Karpas-422 (cell line): ENCODE measurements at places on chromosomes 16 and 17.

- peak; percentile 55 for DNase-seq
These were observed 64.1 kb upstream of the CACNG4 start for GRCh38 chr17:66900126-66901010.

DNA sequence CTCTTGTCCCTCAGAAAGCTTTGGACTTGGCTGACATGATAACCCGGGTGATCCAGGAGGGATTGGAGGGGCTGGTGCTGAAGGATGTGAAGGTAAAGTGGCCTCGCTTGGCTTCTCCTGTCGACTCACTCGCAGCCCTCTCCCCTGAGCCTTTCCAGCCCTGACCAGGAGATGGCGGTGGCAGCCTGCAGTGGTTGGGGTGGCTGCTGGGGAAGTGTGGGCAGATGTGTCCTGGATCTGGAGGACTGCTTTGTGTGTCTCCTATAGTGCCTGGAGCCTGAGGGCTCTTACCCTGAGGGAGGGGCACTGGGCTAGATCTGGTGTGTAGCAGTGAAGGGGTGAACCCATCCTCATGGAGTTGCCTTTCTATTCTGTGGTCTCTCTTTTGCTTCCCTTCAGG is 17.9 kb downstream of the LIG3 start:
- DNase-seq: peak; percentile 86

GRCh38 chr17:3956327-3956957 is 7.8 kb downstream of the ATP2A3 start:
- DNase-seq: peak; percentile 86

GRCh38 chr17:62687997-62688396 is 60.5 kb downstream of the MRC2 start:
- DNase-seq: no peak

DNA sequence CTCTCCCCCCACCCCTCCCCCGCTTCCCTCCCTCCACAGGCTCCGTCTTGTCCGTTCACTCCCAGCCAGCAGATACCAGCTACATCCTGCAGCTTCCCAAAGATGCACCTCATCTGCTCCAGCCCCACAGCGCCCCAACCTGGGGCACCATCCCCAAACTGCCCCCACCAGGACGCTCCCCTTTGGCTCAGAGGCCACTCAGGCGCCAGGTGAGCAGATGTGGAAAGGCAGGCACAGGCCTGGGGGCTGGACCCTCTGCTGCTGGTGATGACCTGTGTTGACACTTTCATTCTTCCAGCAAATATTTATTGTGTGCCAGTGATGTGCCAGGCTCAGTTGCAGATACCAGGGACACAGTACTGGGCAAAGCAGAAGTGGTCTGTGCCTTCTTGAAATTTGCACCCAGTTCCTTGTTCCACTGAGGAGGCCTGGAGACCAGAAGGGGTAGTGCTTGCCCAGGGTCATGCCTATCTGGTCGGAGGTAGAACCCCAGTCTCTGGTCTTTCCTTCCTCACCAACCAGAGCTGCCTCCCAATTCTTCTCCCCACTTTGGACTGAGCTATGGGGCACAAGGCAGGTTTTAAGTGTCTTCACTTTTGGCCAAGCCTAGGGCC is 10.3 kb upstream of the ABCC3 start:
- DNase-seq: no peak

DNA sequence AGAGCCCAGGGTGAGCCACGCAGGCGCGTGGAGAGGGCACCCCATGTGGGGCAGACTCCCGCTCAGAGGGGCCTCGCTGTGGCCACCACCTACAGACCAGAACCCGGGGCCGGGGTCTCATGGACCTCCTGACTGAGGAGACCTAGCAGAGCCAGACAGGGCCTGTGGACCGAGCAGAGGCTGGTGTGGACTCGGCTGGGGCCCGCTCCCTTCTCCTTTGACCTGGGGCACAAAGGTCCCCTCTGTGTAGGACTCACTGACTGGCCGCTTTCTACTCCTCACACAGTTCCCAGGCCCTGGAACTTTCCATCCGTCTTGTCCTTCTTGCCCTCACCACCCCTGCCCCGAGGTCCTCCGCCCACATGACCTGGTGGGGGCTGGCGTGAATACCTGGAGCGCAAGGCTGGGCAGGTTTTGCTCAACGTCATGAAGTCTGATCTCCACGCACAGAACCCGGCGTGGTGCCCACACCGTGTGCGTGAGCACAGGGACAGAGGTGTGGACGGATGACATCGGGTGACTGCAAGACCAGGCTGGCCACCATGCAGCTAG is 44.7 kb upstream of the ACSF3 start:
- DNase-seq: no peak

- DNase-seq: peak; percentile 54
These were observed 28.8 kb downstream of the UNC13D start for GRCh38 chr17:75815399-75815798.

- no peak for DNase-seq
These were observed 120.6 kb downstream of the COPRS start for GRCh38 chr17:31738488-31738887.

- DNase-seq: peak; percentile 77
These were observed 18.8 kb downstream of the XPO6 start for GRCh38 chr16:28192806-28193529.

- DNase-seq: no peak
These were observed 16.7 kb upstream of the BAIAP2 start for GRCh38 chr17:81018044-81018802.

- no peak for DNase-seq
These were observed 50.9 kb upstream of the CDC42EP4 start for GRCh38 chr17:73362697-73363096.

- no peak for DNase-seq
These were observed 298.8 kb upstream of the MAF start for GRCh38 chr16:79899316-79899715.

GRCh38 chr16:87922250-87922871 is 14.0 kb downstream of the CA5A start:
- no peak for DNase-seq

- no peak for DNase-seq
These were observed 3.2 kb upstream of the SNN start for GRCh38 chr16:11665071-11665491.

GRCh38 chr17:5097101-5097834 is 14.4 kb downstream of the ZNF232 start:
- no peak for DNase-seq

- peak; percentile 55 for DNase-seq
These were observed 1.0 kb upstream of the YPEL3 start for GRCh38 chr16:30096862-30097563.

DNA sequence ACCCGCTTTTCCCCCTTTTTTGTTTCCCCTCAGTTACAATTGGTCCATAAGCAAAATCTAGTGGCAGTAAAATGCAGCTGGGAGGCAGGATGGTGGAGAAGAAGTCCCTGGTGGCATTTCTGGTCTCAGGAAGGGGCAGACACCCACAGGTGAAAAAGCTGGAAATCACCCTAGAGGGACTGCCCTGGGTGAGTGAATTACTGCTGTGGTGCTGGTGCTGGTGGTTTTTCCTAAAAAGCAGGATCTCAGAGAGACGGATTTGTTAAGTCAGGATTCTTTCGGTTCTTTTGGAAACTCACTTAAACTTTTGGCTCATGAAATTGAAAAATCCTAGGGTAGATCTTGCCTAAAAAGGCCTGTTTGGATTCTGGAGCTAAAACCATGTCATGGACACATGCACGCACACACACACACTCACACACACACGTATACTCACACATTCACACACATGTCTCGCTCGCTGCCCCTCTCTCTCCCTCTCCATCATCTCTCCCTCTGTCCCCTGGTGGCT is 65.8 kb downstream of the NKD1 start:
- no peak for DNase-seq

DNA sequence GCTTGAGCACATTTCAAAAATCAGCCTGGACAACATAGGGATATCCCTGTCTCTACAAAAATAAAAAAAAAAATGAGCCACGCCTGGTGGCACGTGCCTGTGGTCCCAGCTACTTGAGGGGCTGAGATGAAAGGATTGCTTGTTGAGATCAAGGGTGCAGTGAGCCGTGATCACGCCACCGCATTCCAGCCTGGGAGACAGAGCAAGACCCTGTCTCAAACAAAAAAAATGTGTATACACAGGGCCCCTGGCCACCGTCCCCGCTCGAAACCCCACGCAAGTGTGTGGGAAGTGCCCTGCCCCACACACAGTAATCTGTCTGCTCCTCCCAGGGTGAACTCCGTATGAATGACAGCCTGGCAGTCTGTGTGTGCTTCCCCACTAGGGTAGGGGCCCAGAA is 93.0 kb upstream of the RPL38 start:
- DNase-seq: no peak

DNA sequence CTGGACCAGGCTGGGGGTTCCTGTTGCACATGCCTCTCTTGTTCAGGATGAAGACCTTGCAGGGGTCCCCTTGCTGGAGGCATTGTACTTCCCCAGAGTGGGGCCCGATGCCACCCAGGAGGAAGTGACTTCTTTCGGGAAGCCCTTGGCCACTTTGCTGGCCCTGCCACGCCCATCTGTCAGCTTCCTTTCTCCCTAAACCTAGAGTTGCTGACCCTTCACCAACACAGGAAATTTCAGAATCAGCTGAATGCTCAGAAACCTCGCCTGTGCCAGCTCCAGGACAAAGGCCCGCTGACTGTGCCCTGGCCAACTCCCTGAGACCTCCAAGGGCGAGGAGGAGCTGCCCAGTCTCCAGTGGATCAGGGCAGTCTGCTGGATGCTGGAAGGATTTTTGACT is 26.7 kb downstream of the WNT9B start:
- no peak for DNase-seq

GRCh38 chr17:50891577-50891989 is 25.4 kb upstream of the TOB1 start:
- DNase-seq: no peak

DNA sequence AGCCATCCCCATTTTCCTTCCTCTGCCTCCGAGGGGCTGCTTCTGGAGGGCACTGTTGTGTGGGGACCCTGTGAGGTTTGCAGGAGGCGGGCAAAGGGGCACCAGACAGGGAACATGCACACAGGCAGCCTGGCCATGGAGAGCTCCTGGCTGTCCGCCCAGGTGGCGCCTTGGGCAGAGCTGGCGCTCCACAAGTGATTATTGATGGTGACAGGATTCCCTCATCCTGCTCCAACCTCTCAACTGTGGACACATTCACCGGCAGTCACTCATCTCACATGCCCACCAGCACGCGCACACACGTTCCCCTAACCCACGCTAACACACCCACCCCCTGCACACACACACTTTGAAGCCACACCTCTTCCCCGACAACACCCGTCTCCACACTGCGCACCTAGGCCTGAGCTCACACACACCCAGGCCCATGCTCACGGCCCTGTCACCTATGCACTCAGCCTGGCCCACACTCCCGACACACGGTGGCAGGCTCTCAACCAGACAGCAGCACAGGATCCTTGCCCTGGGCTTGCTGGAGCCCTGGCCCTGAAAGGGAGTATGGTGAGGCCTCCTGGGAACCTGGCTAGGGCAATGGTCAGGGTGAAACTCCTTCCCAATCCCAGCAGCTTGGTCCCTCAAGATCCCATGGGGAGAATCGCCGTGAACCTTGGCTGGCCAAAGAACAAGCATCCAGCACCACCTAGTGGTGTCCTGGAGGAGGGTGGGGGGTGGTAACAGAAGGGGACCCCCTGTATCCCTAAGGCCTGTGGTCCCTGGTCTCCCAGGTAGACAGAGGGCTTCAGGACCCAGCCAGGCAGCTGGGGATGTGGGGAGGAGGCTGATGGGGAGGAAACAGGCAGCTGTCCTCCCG is 3.6 kb downstream of the PNMT start:
- DNase-seq: peak; percentile 70

- no peak for DNase-seq
These were observed 55.9 kb downstream of the CDK12 start for GRCh38 chr17:39517224-39517623.

GRCh38 chr17:75460295-75460694 is 3.9 kb downstream of the TMEM94 start:
- no peak for DNase-seq

GRCh38 chr17:46135126-46135812 is 58.0 kb downstream of the KANSL1 start:
- DNase-seq: no peak

- DNase-seq: no peak
These were observed 175.8 kb downstream of the NPIPB11 start for GRCh38 chr16:29230671-29231096.

DNA sequence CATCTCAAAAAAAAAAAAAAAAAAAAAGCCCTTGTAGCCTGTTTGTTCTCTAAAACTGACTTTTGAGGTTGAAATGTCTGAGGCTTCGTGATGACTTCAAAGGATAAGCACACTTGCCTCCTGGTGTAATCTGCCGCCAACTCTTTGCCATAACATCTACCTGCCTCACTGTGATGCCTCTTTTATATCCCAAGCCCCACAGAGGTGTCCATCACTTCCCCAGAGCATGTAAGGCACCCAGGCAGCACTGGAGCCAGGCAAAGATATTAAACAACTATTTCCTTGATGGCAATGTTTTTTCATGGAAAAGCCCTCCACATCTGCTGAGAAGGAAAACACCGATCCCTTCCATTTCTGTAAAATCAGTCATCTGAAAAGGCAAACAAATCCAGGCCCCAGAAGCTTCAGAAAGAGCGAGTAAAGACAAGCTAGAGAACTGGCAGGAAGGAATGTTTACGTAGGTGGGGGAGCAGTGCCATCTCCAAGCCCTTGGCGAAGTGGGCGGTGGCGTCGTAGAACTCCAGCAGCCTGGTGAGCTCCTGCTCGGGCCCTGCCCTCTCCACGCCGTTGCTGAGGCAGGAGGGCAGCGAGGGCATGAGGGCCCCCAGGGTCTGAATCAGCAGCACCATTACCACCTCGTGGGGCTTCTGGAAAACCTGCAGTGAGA is 28.6 kb downstream of the COG7 start:
- no peak for DNase-seq

- DNase-seq: no peak
These were observed 141.8 kb downstream of the KATNIP start for GRCh38 chr16:27691721-27692120.

- DNase-seq: no peak
These were observed 9.7 kb upstream of the SLC35B1 start for GRCh38 chr17:49717371-49717861.

DNA sequence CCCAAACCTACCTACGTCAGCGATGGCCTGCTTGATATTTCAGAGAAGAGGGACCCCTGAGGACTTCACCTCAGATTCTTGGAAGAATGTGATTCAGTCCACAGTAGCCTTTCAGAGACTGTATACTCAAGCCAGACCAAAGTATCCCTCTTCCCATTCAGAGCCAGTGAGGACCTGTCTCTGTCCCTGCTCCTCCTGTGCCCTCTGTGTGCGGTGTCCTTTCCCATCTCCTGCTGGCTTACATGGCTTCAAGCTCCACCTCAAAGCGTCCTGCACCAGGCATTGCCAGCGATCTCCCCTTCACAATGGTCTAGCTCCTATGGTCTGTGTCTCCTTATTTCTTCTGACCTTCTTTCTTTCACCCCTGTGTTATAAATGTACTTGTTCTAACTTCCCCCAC is 39.5 kb upstream of the HLF start:
- DNase-seq: no peak

- no peak for DNase-seq
These were observed 507 bp downstream of the FHOD1 start for GRCh38 chr16:67246756-67247191.

GRCh38 chr17:43543300-43543699 is 2.8 kb downstream of the ETV4 start:
- no peak for DNase-seq

GRCh38 chr17:29595107-29595942 is 2.4 kb downstream of the ANKRD13B start:
- DNase-seq: no peak

GRCh38 chr17:731644-732066 is 741 bp upstream of the TLCD3A start:
- DNase-seq: no peak

GRCh38 chr17:79836972-79837887 is 2.0 kb downstream of the CBX4 start:
- DNase-seq: peak; percentile 76
